ENCODE measurements at places on chromosomes 12 and 14. TPM values are rescaled to one million over a fixed set of nuclear protein-coding genes. Genes with fewer than 3 reads are reported as not detected.

Gene PTPN6
- not detected for total RNA-seq

Gene CD163L1
- total RNA-seq: 2.9 TPM

DNA sequence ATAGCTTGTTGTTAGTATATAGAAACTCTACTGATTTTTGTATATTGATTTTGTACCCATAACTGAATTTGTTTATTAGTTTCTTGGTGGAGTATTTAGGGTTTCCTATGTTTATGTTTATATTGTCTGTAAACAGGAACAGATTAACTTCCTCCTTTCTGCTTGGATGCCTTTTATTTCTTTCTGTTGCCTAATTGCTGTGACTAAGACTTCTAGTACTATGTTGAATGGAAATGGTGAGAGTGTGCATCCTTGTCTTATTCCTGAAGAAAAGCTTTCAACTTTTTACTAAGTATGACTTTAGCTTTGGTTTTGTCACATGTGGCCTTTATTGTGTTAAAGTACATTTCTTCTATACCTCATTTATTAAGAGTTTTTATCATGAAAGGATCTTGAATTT is 20.9 kb downstream of the FBXW8 start:
- no peak for DNase-seq
- H3K27ac ChIP-seq: no peak overlapping the region
- H3K4me1 ChIP-seq: no peaks in the 10 kb centered on the region
- H3K4me3 ChIP-seq: no peak overlapping the region

DNA sequence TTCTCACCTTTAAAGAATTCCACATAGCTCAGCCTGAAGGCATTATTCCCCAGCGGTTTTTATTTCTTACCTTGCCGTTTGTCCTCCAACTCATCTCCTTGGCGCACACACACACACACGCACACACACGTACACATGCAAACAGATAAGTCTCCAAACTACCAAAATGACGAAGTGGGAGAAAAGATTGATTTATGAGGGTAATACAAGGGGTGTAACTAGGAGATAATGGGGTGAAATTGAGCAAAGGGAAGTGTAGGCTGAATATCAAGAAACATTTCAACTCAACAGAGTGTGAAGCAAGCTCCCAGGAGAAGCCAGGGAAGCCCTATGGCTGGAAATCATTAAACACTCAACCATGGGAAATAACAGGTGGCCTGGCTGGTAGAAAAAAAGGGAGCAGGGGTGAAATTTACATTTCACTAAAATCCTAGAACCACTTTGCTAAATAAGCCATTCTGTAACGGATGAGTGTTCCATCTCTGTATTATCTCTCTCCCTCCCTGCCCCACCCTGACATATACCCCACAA is 41.0 kb downstream of the GRIN2B start:
- DNase-seq: no peak
- no peaks in the 10 kb centered on the region for H3K4me1 ChIP-seq
- H3K36me3 ChIP-seq: no peaks in the 10 kb centered on the region
- H3K27me3 ChIP-seq: no peaks in the 10 kb centered on the region

DNA sequence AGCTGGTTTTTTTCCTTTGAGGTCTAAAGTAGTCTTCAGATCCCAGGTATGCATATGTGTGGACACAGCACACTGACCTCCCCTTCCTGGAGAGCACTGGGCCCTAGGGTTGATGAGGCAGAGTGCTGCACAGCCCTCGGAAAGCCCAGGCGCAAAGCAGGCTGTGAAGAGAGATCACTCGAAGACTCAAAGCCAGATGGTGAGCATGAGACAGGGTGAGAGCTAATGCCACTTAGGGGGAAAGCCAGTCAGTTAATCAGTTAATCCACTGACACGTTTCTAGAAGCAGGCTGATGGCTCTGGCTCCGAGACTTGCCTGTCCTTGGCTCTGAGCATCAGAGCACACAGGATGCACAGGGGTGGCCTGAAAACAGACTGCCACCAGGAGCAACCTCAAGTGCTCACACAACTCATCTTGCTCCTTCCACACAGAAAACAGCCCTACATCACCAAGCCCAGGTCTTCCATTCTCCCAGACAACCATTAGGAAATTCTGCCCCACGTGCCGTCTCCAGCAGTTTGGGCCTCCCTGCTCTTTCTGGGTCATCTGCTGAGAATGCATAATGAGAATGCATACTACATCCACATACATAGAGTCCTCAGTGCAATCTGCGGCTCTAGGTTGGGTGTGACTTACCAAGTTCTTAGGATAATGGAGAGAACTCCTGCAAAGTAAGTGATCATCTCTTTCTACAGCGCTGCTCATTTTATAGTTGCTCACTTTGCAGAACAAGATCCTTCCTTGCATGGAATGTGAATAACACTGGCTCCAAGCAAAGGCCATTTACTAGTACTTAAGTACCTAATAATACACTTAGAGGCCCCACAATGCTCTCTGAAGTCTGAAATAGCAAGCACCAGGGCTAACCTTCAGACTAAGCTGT is 12.0 kb downstream of the AQP6 start:
- peaks cover 52% of the 10 kb centered on the region for H3K36me3 ChIP-seq
- no peak for DNase-seq
- H3K4me1 ChIP-seq: peaks cover 12% of the 10 kb centered on the region
- no peak overlapping the region for H3K4me3 ChIP-seq

- H3K4me1 ChIP-seq: peaks cover 4% of the 10 kb centered on the region
- no peaks in the 10 kb centered on the region for H3K36me3 ChIP-seq
- H3K27me3 ChIP-seq: no peaks in the 10 kb centered on the region
- no peak for DNase-seq
- H3K4me3 ChIP-seq: no peak overlapping the region
Observed at GRCh38 chr12:67590149-67590790, 58.3 kb upstream of the DYRK2 start.

DNA sequence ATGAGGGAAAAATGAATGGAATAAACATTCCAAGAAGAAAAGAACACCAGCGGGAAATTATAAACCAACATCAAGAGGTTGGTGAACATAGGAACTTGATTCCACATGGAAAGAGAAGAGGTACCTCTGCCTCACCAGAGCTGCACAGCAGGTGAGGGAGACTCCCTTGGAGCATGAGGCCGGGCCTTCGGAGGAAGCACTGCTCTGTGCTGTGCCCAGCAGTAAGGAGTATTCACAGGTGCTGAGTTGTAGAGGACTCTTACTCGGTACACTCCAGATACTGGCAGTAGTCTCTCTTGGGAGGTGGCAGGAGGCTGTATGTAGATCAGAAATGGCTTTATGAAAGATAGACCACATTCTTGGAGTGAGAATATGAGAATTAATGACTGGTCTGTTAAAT is 76.0 kb downstream of the NPAS3 start:
- no peak overlapping the region for H3K27ac ChIP-seq
- DNase-seq: no peak
- H3K27me3 ChIP-seq: no peaks in the 10 kb centered on the region

All from SJSA1 (cell line).